ENCODE measurements at places on chromosomes 7 and 10. TPM values are rescaled to one million over a fixed set of nuclear protein-coding genes. Genes with fewer than 3 reads are reported as not detected.

The PGAM2 gene
- total RNA-seq = 671 TPM

The CACNA2D1 gene
- total RNA-seq = 64.6 TPM

- H3K4me3 ChIP-seq = no peak overlapping the region
- DNase-seq = no peak
- no peaks in the 10 kb centered on the region for H3K27me3 ChIP-seq
- H3K36me3 ChIP-seq = peaks cover 40% of the 10 kb centered on the region
- peaks cover 20% of the 10 kb centered on the region for H3K4me1 ChIP-seq
These were observed 27.8 kb downstream of the NMT2 start for GRCh38 chr10:15140698-15141097.

DNA sequence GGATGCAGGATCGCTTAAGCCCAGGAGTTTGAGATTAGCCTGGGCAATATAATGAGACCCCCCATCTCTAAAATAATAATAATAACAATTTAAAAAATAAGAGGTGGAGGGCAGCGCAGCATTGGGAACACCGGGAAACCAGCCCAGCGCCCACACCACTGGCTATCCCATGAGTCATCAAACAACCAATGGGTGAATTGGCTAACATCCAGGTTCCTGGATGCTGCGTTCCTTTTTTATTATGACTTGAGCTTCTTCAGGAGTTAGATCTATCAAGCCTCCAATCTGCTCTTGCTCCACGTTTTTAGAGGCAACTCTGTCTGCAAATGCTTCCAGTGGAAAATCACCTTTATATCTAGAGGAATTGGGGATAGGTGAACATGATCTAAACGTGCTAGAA lies 10.0 kb upstream of the LRRC4 start:
- H3K27ac ChIP-seq = no peak overlapping the region
- H3K36me3 ChIP-seq = no peaks in the 10 kb centered on the region
- DNase-seq = no peak
- no peaks in the 10 kb centered on the region for H3K27me3 ChIP-seq
- H3K4me1 ChIP-seq = peaks cover 4% of the 10 kb centered on the region

- H3K4me1 ChIP-seq = peaks cover 22% of the 10 kb centered on the region
- H3K27me3 ChIP-seq = no peaks in the 10 kb centered on the region
- H3K27ac ChIP-seq = peak overlapping the region; percentile 68
- peak; percentile 78 for DNase-seq
These were observed 140.8 kb downstream of the DGKB start for GRCh38 chr7:14761510-14762296.

Data from left ventricle myocardium inferior (tissue), 1 donor.